ELF-1 (cell line): ENCODE measurements at places on chromosomes 12 and 14.
A peak's percentile ranks its signal among the peaks of the same experiment; 100 is the strongest.

DNA sequence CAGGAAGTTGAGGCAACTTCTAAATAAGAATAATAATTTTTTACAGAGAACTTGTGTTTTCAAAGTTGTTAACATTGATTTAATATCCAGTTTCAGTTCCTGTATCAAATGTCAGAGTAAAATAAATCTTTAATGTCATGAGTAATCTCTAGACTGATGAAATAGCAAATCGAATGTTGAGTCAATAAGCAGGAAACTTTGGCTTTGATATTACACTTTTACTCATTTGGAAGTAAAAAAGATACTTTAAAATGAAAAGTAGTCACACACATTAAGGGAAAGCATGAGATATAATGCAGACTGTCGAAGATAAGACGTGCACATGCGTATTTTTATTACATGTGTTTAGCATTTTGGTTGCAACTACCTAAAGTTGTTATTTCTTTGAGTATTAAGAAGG, 78.2 kb upstream of the PTGDR start:
- no peak for DNase-seq

GRCh38 chr12:111753144-111753881, 13.4 kb upstream of the ALDH2 start:
- DNase-seq, result peak; percentile 84

- no peak for DNase-seq
These were observed 377.9 kb upstream of the KITLG start for GRCh38 chr12:88958153-88958552.

GRCh38 chr12:4975574-4975973, 65.9 kb downstream of the KCNA1 start:
- peak; percentile 77 for DNase-seq

- DNase-seq, result no peak
These were observed 18.5 kb downstream of the BDKRB1 start for GRCh38 chr14:96274543-96274942.

- peak; percentile 37 for DNase-seq
These were observed 26.4 kb upstream of the NUDT14 start for GRCh38 chr14:105207460-105207901.

GRCh38 chr12:24482882-24483604, 465.9 kb downstream of the BCAT1 start:
- no peak for DNase-seq

DNA sequence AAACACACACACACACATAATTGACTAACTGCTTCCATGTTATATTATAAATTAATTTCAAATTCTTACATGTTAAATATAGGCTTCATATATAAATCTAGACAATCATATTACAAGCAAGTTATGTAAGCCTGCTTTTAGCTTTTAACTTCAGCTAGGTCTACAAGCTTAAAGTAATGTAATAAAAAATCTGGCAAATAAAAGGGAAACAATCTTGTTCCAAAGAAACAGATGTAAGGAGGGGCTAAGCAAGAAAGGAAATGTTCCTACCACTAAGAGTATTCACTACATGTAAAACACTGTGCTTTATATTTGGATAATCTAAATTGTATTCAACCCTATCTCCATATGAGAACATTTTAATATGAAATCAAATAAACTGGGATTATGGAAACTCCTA, 110.4 kb downstream of the SLC6A15 start:
- no peak for DNase-seq

GRCh38 chr12:7732993-7733392, 14.2 kb downstream of the CLEC4C start:
- DNase-seq, result no peak

DNA sequence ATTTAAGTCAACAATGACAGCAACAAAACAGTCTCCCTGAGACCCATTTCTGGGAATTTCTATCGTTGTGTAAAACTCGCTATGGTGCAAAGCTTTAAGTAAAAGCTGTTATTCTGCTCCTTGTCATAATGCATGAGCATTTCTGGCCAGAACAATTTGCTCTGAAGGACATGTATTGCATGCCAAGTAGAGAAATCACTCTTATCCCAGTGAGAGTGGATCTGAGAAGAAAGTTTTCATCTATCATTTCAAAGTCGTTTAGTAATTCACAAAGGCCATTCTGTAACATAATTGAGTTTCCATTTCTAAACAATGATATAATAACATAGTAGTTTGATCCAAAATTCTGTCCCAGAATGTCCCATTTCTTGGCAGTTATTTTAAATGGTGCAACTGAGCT, 86.6 kb downstream of the TBC1D30 start:
- DNase-seq, result no peak

- DNase-seq, result no peak
These were observed 106.3 kb downstream of the SPTSSA start for GRCh38 chr14:34355584-34356263.

- DNase-seq, result no peak
These were observed 559.0 kb downstream of the GALC start for GRCh38 chr14:87434011-87434410.

- DNase-seq, result no peak
These were observed 162.4 kb upstream of the DAAM1 start for GRCh38 chr14:59026081-59026480.

- DNase-seq, result no peak
These were observed 105.1 kb downstream of the SINHCAF start for GRCh38 chr12:31220633-31221550.

DNA sequence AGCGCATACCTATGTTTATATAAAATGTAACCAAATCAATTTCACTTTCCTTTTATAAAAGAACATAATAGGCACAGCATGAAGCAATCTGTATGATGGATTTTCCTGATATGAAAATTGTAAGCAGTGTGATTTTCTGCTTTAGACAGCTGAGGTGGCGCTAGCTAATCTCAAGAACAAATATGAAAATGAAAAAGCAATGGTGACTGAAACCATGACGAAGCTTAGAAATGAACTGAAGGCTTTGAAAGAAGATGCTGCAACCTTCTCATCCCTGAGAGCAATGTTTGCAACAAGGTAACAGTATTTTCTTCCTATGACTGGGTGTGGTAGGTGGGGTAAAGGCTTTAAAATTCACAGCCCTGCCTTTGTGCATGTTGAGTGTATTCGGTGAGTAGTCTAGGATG, 65.0 kb upstream of the FGD4 start:
- no peak for DNase-seq

DNA sequence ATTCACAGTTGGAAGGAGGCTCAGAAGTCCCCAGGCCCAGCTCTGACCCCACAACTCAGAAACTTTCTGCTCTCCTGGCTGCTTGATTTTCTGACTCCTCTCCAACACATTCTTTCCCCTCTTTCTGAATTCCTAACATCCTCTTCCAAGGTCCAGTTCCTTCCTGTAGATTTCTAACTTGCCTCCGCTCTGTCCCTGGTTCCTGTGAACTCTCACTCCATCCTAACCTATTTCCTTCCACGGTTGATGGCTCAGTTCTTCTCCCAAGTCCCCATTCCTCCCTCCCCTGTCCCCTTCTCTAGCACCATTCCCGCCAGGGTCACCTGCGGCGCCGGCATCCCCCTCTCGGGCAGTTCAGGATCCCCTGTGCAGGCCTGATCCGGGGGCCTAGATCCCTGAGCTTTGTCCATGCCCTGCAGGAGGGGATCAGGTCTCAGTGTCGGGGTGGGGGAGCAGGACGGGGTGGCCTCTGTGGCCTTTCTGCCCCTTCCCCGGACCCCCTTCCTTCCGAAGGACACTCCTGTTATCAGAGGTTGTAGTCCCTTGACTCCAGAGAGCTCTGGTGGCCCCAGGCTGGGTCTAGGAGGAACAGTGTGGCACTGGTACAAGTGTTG, 6.0 kb upstream of the SLC22A17 start:
- DNase-seq, result no peak

- no peak for DNase-seq
These were observed 34.7 kb downstream of the CCDC92 start for GRCh38 chr12:123937707-123938591.

DNA sequence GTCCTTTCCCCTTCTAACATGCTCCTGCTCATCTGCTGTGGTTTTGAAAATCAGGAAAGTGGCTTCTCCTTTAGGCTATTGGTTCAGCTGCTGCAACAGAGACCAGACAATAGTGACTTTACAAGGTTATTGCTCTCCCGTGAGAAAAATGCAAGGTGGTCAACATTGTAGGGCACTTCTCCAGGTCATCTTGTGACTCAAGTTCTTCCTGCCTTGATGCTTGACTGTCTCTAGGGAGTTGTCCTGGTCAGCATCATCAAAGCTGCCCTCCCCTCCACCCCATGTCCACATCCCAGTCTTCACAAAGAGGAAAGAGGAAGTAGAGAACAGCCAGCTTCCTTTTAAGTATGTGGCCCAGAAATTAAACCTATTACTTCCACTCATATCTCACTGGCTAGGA, 3.9 kb upstream of the TMEM63C start:
- DNase-seq, result no peak

GRCh38 chr12:107014055-107014454, 27.1 kb upstream of the MTERF2 start:
- DNase-seq, result peak; percentile 13

GRCh38 chr12:87439990-87440827, 589.0 kb downstream of the C12orf50 start:
- peak; percentile 17 for DNase-seq

GRCh38 chr12:76085520-76085868, 1.0 kb upstream of the NAP1L1 start:
- no peak for DNase-seq

- peak; percentile 72 for DNase-seq
These were observed 69.6 kb downstream of the NT5DC3 start for GRCh38 chr12:103771466-103771865.
